H4 (cell line): ENCODE measurements at places on chromosomes 7 and 10. TPM values are rescaled to one million over a fixed set of nuclear protein-coding genes. Genes with fewer than 3 reads are reported as not detected.

The ZRANB1 gene
- total RNA-seq = 20.9 and 22.2 TPM in 2 replicates

The SCD gene
- 458 and 512 TPM in 2 replicates for total RNA-seq

The TMEM196 gene
- total RNA-seq = not detected in 2 replicates

The RNF32 gene
- 1.4 and 3.8 TPM in 2 replicates for total RNA-seq

The NANOS1 gene
- 4.7 and 6.7 TPM in 2 replicates for total RNA-seq

The ZNF425 gene
- total RNA-seq = 0.88 and 1.7 TPM in 2 replicates

The CPVL gene
- total RNA-seq = 106 and 113 TPM in 2 replicates

The SNX13 gene
- 65.9 and 77.7 TPM in 2 replicates for total RNA-seq

The CHST3 gene
- 4.0 and 4.3 TPM in 2 replicates for total RNA-seq

The CYP2C19 gene
- total RNA-seq = not detected in 2 replicates

GRCh38 chr10:133475821-133476640 lies 22.3 kb downstream of the SCART1 start:
- DNase-seq = peak; percentile 3

GRCh38 chr10:59626523-59626869 lies 83.2 kb downstream of the SLC16A9 start:
- no peak for DNase-seq

- peak; percentile 62 for DNase-seq
These were observed 9.5 kb downstream of the ANKIB1 start for GRCh38 chr7:92255308-92255707.

DNA sequence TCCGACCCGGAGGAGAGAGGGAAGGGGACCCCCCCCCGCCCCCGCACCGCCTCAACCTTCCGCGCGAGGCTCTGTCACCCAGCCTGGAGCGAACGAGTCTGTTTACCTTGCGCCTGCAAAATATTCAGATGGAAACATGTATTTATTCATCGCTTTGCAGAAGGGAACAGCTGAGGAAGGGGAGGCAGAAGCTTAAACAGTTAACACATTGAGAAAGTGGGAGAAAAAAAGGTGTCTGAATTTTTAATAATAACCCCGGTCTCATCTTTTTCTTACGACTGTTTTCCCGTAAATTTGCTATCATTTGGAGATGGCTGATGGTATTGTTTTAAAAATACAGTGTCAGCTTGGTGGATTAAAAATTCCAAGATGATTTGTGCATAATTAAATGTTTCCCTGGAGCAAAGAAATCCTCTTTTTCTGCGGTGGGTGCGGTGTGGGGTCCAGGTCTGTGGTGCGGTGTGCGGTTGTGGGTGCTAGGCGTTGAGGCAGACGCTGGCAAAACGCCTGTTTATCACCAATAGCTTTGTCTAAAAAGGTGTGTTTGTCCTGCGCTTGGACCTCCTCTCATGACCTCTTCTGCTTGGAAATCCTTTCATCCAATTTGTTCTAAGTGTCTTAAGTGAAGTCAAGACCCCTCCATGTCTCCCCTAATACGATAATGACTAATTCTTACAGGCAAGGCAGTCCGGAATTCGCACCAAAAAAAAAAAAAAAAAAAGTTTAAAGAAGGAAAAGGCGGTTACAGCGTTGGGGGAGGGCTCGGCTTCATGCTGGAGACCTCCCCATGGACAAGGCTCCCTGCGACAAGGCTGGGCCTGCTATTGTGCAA lies 1.6 kb downstream of the UNCX start:
- DNase-seq = no peak

DNA sequence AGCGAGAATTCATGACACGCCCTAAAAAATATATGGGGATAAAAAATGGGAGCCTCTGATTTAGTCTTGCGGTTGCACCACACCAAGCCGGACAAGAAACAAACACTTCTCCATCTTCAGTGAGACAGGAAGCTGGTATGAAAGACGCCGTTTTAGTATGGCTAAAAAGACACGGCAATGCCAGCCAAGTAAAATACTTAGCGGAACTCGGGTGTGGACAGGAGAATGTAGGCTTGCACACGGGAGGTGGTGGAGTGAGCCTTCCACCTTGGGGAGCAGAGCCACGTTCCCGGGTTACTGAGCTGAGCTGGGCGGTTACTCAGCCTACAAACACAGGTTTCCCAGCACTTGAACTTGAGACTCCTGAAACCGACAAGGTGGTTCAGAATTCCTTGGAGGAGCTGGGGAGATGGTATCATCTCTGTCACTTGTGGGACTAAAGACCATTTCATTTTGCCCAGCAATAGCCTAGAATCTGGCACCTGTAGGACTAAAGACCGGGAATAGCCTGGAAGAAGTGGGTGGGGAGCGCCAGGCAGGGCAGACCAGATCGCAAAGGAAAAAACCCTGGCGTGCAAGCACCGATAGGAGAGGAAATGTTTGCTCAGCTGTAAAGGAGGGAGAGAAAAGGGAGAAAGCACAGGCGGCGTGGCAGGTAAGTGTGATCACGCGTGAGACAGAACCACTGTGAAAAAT lies 34.8 kb upstream of the SEPHS1 start:
- no peak for DNase-seq

DNA sequence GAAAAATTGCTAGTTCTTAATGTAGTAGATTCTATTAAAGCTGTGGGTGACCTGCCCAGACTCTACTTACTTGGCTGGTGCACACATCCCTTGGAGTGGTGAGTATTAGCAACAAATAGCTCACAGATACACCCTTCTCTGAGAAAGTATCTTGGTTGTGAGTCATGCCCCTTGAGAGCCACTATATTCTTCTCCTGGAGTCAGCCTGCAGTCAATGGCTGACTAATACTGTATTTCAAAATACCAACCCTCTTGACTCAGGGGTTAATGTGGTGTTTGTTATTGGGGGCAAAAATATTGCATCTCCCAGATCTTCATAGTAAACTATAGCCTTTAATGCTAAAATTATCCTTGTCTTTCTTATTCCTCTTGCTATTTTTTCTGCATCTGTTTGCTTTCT lies 354.9 kb downstream of the BMPER start:
- peak; percentile 73 for DNase-seq

GRCh38 chr7:77458786-77459185 lies 42.6 kb upstream of the GSAP start:
- DNase-seq = no peak

GRCh38 chr7:84664626-84665025 lies 470.0 kb upstream of the SEMA3A start:
- no peak for DNase-seq

DNA sequence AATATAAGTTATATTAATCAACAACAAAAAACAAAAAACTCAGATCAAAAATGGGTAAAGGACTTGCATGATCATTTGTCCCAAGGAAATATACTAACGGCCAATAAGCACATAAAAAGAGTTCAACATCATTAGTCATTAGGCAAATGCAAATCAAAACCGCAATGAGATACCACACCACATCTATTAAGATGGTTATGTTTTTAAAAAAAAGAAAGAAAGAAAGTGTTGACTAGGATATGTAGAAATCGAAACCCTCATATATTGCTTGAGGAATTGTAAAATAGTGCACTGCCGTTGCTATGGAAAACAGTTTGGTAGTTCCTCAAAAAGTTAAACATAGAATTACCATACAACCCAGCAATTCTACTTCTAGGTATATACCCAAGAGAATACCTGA lies 39.4 kb upstream of the CTNNA3 start:
- no peak for DNase-seq

DNA sequence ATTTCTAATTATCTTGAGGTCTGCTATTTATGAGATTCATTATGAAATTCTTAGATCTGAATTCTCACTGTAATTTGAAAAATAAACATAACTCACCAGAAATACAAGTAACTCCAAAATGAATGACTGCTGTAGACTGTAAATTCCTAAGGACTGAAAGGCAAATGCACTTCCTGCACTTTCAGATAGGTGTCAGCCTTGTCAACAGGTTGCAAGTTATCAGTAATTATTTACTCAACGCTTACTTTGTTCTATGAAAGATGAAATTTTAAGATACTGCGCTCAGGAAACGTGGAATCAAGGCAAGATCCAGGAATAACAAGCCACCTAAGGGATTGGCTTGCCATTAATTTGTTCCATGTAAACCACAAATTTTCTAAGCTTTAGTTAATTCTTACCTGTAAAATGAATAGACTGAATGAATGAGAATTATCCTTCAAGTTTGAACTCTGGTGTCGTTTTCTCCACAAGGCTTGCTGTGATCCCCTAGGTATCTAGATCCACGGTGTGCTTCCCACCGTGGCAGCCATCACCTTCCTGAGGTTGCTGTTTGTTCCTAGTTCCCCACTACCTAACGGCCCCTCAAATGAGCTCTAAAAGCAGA lies 12.6 kb downstream of the DHX32 start:
- DNase-seq = peak; percentile 54

- peak; percentile 56 for DNase-seq
These were observed 6.4 kb downstream of the SDK1 start for GRCh38 chr7:3307435-3307834.

GRCh38 chr10:90592638-90593302 lies 265.1 kb downstream of the HTR7 start:
- DNase-seq = peak; percentile 88

DNA sequence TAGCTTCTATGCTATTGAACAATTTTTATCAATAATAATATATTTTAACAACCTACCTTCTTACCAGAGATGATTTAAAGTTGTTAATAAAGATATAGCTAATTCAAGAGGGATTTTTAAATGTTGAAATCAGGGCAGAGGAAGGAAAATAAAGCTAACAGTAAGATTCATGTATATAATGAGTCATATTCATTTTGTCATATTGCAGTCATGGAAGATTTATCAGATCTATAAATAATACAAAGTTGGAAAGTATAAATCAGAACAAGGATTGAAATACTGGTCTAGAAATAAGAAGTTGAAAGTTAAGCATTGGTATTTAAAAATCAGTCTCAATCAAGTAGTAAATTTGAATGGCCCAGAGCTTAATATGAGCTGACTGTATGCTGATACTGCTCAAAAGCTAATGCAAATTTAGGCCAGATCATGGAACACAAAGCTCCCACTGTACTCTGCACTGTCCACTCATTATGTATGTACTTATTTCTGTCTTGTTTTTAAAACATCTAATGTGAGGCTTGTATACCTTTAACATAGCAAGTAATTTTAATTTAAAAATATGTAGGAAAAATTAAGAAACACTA lies 196.9 kb downstream of the ZEB1 start:
- no peak for DNase-seq

GRCh38 chr7:88746126-88746525 lies 13.4 kb upstream of the ZNF804B start:
- DNase-seq = no peak

DNA sequence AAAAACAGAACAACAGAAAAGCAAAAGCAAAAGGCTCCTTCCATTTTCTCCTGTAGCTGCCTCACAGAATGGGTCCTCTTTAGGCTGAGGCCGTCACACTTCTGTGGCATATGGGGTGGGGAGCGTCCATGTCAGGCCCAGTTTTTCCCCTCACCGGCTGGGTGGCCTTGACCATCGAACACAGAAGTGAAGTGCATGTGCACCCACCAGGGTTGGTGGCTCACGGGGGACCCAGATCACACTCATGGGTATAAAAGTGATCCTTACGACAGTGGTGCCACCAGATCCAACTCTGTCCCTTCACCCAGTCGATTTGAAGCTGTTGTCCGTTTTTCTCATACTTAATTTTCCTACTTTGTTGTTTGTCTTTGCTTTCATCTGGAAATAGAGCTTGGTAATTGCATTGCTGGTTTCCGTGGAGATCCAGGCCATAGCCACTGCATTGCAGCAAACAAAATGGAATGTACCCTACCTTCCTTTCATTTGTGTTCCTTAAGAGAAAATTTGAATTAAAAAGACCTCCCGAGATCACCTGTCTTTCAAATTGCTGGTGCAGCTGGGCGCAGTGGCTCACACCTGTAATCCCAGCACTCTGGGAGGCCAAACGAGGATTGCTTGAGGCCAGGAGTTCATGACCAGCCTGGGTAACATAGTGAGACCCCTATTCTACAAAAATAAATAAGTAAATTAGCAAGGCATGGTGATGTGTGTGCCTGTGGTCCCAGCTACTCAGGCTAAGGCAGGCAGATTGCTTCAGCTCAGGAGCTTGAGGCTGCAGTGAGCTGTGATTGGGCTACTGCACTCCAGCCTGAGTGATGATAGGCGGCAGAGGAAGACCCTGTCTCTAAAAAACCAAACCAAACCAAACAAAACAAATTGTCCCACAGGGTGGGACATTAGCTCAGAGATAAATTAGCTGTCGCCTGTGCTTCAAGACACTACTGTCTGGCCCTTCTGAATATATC lies 10.7 kb upstream of the GJD4 start:
- DNase-seq = no peak

- DNase-seq = no peak
These were observed 765 bp downstream of the WBP1L start for GRCh38 chr10:102744374-102745051.

DNA sequence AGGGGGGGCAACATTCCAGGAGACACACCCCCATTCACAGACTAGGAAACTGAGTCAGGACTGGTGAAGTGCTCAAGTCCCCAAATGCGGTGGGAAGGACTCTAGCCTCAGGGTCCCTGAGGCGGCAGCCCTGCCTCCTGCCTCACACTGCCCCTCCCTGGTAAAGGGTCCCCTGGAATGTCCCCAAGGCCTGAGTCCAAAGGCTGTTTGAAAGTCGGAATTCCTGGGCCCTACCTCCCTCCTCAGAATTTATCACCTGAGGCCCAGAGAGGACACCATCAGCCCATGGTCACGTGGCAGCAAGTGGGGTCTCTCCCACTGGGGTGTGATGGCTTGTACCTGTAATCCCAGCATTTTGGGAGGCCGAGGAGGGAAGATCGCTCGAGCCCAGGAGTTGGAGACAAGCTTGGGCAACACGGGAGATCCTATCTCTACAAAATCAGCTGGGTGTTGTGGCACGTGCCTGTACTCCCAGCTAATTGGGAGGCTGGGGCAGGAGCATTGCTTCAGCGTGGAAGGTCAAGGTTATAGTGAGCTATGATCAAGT lies 110.3 kb upstream of the TNRC18 start:
- no peak for DNase-seq

- DNase-seq = peak; percentile 73
These were observed 22.6 kb upstream of the CREB5 start for GRCh38 chr7:28389504-28390395.

- DNase-seq = no peak
These were observed 2.9 kb downstream of the NUP205 start for GRCh38 chr7:135560631-135561030.

GRCh38 chr10:130843051-130843653 lies 468.4 kb downstream of the TCERG1L start:
- DNase-seq = no peak

GRCh38 chr7:81956520-81956919 lies 186.7 kb upstream of the HGF start:
- peak; percentile 63 for DNase-seq

DNA sequence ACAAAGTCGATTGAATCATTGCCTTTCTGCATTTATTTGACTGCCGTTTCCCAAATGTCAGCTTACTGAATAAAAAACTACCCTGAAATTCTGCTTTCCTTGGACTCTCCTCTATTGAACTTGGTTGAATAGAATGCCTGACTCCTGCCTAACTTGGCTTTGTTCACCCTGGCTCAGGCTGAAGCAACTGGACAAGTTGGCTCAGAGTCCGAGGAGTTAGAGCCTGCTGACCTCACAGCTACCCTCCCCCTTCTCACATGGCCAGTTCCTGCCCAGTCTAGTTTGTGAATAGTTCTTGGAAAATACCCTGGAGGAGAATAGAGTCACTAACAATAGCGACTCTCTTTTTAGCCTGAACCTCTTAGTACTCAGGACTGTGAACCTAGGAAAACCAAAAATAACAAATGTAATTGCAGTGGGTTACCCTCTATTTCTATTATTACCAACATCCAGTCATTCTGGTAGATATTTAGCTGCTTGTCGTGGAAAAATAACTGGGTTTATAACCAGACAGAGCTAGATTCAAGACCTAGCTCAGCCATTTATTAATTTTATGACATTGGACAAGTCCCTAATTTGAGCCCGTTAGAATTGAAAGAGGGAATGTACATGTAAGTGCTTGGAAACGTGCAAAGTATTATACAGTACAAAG lies 17.3 kb upstream of the NRBF2 start:
- no peak for DNase-seq
